ENCODE measurements at places on chromosomes 6 and 20.

DNA sequence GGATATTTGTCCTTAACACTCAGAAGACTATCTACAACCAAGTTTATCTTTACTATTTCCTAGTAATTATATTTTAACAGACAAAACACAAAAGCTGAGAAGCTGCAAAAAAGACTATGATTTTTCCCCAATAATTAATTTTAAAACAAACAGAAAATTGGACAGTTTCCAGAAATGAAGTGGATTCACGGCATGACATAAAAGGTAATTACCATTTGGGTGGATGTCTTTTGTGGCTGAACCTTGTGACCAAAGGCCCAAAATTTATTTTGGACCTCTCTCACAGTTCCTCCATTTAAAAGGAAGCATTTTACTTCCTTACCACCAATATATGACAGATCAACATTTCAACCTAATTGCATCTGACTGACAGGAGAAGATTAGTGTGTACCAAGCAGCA is 90.2 kb downstream of the GMDS start:
- no peak for DNase-seq

DNA sequence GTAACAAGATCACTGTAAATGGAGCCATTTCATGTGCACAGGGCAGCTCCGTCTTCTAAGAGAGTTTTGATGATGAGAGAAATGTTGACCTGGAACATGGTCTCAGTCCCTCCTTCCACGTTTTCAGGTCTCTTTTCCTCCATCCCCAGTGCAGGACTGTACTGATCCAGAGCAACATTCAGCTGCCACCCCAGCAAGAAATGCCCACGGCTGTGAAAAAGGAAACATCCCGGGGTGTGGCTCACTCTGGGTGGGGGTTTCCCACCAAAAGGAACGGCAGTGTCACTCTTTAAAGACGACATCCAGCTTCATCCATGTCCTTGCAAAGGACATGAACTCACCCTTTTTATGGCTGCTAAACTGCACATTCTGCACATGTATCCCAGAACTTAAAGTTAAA is 92.6 kb downstream of the ERMARD start:
- DNase-seq = no peak

DNA sequence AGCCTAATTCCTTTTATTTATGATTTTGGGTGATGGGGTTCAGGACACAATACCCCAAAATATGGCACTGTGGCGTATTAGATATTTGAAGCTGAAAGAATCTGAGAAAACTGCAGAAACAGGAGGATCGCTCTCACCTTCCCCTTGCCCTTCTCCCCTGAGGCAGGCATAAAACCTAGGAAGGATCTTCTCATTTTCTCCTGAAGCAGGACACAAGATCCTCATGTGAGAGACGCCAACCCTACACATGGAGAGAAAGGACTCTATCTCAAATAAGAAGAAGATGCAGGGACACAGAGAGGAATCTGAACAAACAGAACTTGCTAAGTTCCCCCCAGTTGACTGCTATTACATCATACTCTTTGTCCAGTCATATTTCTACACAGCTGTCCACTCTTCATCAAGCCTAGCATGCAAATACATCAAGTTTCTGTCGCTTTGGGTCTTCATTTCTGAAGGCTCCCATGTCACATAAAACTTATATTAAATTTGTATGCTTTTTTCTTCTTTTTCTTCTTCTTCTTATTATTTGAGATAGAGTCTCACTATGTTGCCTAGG is 109.0 kb downstream of the DTNBP1 start:
- DNase-seq = no peak

DNA sequence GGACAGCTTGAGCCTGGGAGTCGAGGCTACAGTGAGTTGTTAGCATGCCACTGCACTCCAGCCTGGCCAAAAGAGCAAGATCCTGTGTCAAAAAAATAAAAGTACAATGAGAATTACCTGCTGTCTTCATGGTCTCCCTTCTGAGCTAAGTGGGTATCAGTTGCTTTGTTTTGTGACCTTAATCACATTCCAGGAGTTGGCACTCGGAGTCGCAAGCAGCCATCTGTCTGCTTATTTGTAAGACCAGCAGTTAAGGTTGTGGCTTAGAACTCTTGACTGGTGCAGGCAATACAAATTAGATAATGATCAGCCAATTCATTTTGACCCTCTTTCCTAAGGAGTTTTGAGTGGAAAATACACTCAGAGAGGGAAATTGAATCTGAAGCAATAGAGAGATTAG is 114.0 kb downstream of the MYO6 start:
- no peak for DNase-seq

DNA sequence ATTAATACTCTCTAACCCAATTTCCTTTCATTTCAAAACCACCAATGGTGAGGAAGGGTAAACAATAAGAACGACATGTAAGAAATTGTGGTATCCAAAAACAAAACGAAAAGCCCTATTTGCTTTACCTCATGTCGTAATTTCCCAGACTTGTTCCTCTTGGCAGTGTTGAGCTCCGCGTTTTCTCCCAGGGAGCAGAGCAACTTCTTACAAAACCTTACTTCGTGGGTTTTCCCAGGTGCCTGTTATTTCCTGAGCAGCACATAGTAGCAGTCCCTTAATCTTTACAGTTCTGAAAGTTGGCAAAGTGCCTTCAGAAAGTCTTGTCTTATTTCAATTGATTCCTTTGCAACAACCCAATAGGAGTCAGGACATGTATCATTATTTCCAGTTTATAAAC is 207.9 kb upstream of the MARCKS start:
- peak; percentile 81 for DNase-seq

- DNase-seq = no peak
These were observed 778 bp upstream of the ATF6B start for GRCh38 chr6:32128751-32129296.

GRCh38 chr6:19749722-19750121 is 87.4 kb upstream of the ID4 start:
- DNase-seq = no peak

DNA sequence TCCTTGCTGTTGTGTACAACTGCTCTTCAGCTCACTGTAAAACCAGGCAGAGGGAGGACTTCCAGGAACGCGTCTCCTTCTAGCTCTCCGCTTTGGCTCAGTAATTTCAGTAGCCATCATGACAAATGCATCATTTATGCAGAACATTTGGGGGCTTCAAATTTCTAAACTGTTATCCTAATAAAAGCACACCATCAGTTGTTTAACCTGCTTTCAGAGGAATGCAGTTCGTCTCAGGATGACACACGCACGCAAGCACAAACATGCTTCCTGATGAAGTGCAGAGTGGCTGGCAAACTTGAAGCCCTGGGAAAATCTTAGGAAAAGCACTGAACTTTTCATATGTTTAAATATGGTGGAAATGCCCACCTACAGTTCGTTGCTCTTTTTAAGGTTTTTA is 24.4 kb downstream of the SLC22A23 start:
- no peak for DNase-seq

GRCh38 chr6:108698593-108699289 is 138.0 kb downstream of the FOXO3 start:
- no peak for DNase-seq

DNA sequence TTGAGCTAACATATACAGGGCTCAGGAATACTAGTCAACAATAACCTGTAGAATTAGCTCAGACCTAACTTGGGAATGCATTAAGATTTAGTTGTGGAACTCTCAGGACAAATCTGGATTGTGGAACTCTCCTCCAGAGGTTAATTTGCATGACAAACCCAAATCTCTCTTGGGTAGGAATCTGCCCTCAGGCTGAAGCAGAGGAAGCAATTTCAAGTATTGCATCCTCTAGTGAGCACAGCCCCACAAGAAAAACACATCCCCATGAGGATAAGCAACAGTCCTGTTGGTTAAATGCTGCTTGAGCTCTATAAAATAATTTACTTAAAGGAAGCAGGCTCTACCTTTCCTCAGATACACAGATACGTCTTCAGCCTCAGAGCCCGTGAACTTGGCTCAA is 170.9 kb upstream of the STXBP5 start:
- no peak for DNase-seq

GRCh38 chr6:24848461-24848860 is 49.7 kb upstream of the ARMH2 start:
- DNase-seq = no peak

DNA sequence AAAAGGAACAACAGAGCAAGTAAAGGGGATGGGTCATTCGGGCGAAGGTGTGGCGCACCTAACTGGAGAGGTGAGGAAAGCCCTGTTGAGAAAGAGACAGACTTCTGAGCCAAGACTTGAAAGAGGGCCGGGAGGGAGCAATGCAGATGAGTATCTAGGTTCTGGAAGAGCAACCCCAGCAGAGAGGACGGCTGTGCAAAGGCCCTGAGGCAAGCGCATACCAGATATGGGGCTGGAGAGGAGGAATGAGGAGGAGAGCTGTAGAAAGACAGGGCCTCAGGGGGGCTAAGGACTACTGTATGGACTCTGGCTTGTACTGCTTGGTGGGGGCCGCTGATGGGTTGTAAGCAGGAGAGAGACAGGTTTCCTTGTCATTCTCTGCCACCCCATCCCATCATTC is 21.9 kb downstream of the TRERF1 start:
- DNase-seq = no peak

- DNase-seq = no peak
These were observed 32.7 kb downstream of the SAYSD1 start for GRCh38 chr6:39082310-39082709.

DNA sequence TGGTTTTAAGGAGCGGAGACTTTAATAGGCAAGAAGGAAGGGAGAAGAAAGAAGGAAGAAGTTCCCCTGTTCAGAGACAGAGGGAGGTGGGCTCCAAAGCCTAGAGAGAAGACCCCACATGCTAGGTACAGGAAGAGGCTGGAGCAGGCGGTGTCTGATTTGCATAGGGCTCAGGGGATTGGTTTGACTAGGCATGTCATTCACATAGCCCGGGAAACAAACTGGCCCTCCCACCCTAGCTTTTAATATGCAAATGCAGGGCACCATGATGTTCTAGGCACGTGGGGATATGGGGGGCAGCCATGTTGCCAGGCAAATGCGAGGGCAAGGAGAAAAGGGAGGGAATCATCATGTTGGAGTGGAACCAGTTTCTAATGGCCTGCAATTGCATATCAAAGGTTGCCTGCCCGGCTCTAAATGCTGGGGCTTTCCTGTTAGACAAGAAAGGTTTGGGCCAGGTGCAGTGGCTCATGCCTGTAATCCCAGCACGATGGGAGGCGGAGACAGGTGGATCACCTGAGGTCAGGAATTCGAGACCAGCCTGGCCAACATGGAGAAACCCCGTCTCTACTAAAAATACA is 34.3 kb upstream of the AGPAT4 start:
- no peak for DNase-seq

DNA sequence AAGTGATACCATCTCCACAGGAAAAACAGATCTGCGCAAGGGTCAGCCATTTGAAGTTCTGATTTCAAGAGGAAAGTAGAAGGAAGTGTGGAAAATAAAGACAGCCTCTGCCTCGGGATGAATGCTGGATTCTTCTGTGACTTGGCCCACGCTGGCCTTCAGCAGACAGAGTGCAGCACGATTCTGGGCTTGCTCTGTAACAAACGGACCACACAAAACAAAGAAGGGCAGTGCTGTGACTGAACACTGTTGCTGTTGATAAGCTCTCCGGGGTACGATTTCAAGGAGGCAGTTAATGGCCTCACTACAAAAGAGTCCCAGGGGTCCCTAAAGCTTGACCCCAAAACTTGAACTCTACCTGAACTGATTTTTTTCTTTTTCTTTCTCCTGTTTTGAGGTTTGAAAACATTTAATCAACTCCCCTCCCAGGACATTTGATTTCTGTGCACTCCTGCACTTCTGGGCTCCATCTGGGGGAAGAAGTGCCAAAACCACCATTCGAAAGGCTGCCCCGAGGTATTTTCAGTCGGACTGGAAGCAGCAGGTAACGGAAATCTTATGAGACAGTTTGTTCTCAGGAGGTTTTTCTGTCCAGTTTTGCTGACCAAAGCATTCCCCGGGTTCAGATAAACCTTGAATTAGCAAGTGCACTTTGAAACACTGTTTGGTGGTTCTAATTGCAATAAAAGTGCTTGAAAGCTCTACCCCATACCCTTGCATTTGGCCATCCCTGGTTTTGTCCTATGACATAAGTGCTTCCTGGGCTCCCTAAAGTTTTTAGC is 189.6 kb downstream of the MYLK4 start:
- peak; percentile 41 for DNase-seq

DNA sequence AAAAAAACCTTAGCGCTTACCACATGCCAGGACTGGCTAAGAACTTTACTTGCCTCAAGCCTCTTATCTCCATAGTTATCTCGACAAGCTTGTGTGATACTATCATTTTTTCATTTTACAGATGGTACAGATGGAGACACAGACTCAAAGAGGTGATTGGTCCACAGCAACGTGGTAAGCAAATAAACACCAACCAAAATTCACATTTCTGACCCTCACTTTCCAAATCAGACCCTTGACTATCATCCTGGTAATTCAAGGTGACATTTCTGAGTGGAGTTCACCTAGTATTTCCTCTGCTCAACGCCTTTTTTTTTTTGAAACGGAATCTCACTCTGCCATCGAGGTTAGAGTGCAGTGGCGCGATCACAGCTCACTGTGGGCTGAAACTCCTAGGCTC is 25.9 kb upstream of the ILRUN start:
- DNase-seq = no peak

DNA sequence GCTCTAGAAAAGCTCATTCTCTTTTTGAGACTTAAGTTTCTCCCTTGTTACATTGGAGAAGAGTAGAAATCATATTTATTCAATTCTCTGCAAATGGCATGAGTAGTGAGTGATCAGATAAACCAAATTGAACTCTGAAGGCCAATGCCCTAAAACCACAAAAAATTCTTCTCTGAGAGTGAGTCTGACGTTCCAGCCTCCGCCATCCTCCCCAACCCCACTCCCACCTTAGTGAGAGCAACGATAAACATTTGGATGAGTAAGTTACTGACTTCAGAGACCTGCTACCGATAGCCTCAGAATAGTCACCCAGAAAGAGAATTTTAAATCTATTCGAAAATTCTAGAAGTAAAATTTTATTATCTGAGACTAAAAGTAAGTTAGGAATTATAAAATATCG is 94.6 kb downstream of the TFAP2A start:
- DNase-seq = no peak

GRCh38 chr6:166223079-166223478 is 55.4 kb upstream of the TBXT start:
- no peak for DNase-seq

DNA sequence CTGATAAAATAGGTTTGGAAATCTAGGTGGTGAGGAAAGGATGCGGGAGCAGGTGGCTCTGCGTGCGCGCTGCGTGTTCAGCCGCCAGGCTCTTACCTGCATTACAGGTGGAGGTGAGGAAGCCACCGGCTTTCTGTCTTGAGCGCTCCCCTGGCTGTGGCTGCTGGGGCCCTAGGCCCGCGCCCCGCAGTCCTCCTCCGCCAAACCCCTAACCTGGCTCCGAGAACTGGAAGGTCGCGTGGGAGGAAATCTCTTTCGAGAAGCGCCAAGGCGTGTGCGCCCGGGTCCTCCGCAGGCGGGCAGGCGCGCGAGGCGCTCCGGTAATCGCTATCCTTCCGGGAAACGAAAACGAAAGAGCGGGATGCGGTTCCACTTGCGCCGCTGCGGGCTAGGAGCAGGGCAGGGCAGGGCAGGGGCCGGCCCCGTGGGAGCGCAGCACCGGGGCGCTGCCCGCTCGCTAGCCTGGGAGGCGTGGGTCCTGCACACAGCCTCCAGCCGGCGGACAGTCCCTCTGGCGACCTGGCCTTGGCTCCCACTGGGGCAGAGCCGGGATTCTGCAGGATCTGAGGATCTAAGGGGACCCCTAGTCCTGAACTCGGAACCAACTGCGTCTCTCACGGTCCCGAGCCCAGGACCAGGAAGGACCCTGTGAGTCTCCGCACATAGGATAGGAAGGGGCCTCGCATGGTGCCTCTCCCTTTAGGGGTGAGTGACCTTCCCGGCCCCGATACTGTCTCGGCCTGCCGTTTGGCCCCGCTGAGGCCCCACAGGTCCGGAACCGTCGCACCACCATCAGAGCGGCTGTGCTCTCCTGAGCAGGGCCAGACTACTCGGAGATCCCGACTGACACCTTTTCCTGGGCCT is at the start of gene ETV7:
Gene ETV7 (minus strand): TSS at position 230 of the 864 bp plus-strand sequence. CDS start 128 bp downstream, at position 102.
- no peak for DNase-seq

GRCh38 chr6:5481750-5482149 is 220.4 kb downstream of the FARS2 start:
- no peak for DNase-seq

Data from choroid plexus epithelial cell (primary cell).